Stimulated activated CD4-positive, alpha-beta T cell treated with anti-CD3 and anti-CD28 coated beads, Interleukin-4, amount 100 ng/mL, for 4 hours (primary cell): ENCODE measurements at places on chromosomes 12 and 14.
A peak's percentile ranks its signal among the peaks of the same experiment; 100 is the strongest.

- no peak for DNase-seq
Measured at GRCh38 chr14:77270361-77271112, 469 bp downstream of the NGB start.

DNA sequence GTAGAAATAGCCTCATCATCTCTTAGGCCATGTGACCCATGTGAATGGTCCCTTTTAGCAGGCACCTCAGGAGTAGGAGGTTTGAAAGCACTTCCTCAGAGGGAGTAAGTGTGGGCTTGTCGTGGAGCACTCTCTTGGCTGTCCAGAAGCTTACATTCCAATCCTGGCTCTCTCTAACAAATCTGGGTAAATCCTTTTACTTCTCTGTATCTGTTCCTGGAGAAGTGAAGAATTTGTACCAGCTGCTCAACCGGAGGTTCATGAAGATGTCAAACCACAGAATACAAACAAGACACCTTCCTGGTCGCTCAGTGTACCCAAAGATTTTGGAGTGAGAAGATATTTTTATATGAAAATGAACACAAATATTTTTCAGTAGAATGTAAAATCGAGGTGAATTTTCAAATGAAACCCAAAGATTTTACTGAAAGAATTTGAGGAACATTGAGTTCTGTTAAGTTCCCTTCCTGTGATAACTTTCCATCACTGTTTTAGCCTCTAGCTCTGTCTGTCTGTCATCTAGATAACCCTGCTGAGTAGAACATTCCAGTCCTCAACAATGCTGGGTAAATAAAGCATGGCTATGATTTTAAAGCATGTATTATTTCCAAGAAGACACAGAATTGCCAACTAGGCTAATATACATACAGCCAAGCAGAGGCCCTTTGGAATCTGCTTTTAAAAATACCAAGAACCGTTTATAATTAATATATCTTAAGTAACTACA, 263.9 kb upstream of the RGS6 start:
- no peak for DNase-seq

DNA sequence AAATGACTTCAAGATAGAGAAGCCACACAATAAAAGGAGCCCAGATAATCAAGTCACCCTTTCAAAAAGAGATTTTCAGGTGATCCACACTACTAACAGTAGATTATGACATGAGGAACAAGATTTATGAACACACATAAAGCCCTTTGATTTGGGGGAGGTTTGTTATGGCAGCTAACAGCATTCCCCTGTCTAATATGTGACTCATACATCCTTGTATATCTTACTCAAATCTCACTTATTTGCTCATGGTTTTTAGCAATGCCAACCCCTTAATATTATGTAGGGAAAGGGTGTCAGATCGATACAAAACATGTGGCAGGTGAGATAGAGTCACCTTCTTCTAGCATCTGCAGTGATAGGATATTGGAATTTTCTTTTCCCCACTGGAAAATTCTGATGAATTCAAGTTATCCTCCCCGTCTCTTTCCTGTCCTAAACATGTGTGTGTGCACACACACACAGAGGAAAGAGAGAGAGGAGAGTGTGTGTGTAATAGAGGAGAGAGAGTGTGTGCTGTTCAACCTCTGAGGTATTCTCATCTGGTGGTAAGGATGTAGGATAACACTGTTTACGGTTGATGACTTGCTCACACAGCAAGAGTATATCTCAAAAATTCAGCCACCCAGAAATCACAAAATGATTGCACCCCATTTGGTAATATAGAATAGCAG, 319.9 kb downstream of the KCNC2 start:
- no peak for DNase-seq

GRCh38 chr14:50520947-50521815, 11.2 kb downstream of the MAP4K5 start:
- peak; percentile 41 for DNase-seq
